ENCODE measurements at places on chromosomes 5 and 9.

GRCh38 chr5:139762615-139763170 is 32.9 kb upstream of the PSD2 start:
- no peak for DNase-seq

GRCh38 chr5:51494821-51495220 is 111.6 kb downstream of the ISL1 start:
- no peak for DNase-seq

- no peak for DNase-seq
Observed at GRCh38 chr5:31583129-31583528, 51.0 kb downstream of the C5orf22 start.

- DNase-seq: no peak
Observed at GRCh38 chr9:137268538-137269201, 8.9 kb upstream of the TOR4A start.

DNA sequence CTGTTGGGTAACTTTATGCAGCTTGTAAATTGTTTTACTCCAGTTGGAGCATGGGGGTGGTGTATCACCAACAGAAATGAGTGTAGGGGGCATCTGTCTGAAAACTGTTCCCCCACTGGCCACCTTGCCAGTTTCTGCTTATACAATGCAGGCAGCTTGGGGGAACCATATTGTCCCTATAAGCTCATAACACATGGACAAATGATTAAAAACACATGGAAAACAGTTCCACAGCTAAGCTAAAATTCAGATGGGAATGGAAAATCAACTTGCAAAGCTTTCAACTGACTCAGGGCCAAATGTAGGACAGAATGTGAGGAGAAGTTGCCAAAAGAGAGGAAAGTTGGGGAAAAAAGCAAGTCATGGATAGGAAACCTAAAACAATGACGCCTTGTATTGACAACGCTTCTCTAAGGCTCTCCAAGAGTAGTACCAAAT is 7.9 kb upstream of the CER1 start:
- DNase-seq: no peak

DNA sequence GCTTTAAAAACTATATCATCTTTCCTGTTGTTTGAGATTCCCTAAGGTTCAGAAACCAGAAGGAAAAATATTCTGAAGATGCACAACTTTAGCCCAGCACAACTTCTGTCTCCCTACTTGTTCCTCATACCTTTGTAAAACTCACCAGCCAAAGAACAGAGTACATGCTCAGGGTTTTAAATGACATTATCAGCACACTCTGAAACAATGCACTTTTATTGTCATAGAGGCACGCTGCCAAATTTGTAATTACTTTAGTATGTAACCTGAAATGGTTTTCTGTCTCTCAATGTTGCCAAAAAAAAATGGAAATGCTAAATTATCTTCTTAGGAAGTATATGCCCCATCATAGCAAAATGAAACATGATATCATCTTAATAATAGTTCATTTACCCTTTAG is 383.6 kb upstream of the CDH6 start:
- no peak for DNase-seq

DNA sequence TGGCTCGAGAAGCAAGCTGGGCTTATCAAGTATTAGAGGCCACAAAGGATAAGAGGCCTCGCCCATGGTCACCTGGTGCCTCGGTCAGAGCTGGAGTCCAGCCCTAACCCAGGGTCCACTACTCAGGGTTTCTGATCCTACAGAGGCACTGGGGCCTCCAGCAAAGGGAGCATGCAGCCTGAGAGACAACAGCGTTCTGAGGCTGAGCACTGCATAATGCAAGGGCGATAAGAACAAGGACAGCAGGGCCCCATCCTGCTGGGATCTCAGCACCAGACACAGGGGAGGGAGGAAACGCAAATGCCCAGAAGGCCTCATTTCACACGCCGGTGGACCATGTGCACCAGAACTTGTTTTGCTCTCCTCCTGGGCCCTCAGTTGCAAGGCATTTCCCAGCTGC is 63.0 kb downstream of the C5orf15 start:
- no peak for DNase-seq

- DNase-seq: no peak
Observed at GRCh38 chr5:15513431-15513830, 13.5 kb downstream of the FBXL7 start.

DNA sequence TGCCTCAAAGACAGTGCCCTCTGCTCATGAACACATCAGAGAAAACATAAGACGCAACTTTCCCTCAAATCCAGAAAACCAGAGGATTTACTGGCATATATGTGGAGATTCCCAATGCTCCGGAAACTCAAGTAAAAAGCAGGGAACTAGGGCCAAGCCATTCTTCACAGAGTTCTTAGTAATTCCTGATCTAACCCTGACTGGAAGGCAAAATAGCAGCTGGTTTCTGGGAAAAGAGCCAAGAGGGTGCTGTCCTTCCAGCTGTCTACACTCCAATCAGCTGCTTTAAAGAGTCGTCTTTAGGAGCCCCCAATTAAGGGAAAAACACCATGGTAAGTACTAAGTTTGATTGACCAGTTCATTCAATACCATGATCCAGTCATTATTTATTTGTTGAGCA is 49.6 kb downstream of the GNA14 start:
- no peak for DNase-seq

GRCh38 chr5:177077335-177077734 is 9.4 kb upstream of the FGFR4 start:
- no peak for DNase-seq

- DNase-seq: no peak
Observed at GRCh38 chr5:58258984-58259684, 200.8 kb downstream of the PLK2 start.

Data from CD4-positive, alpha-beta T cell treated with Interferon alpha-2 for 1 hour (primary cell).